Substantia nigra (tissue), 51 donors: ENCODE measurements at places on chromosomes 3 and 15.

- DNase-seq = no peak
These were observed 375 bp downstream of the HEG1 start for GRCh38 chr3:125055331-125055912.

- no peak for DNase-seq
These were observed 71.7 kb downstream of the IGF1R start for GRCh38 chr15:98720031-98720430.

DNA sequence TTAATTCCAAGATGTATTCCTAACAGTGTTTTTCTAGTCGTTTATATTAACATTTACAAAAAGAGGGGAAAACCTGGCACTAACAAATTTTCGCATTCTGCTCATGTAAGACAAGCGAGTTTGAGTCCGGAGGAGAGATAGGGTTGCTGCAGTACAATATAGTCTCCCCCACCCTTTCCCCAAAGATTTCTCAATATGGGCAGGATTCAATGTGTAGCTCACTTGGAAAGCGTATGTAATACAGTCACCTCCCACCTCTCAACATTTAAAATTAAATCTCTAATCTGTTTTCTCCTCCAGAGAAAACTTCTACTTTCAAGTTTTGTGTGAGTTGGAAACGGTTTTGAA is 57.9 kb downstream of the CMSS1 start:
- no peak for DNase-seq

DNA sequence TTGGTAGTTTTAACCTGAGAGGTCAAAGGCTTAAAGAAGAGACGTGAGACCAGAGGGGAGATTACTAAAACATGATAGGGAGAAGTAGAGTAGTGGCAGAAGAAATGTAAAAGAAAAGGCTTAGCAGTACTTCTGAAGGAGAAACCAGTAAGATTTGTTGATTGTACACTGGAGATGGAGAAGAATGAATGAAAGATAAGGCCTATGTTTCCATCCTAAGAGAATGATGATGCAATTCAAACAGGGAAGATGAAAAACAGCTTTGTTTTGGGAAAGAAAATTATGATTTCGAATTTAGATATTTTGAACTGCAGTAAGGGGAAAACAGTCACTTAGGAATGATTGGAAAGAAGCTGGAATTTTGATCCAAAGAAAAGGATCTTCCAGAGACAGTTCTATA is 97.4 kb upstream of the PLXND1 start:
- DNase-seq = no peak

GRCh38 chr15:34049112-34049511 is 10.1 kb upstream of the AVEN start:
- no peak for DNase-seq

- DNase-seq = no peak
These were observed 118.8 kb downstream of the LPP start for GRCh38 chr3:188272481-188273372.

DNA sequence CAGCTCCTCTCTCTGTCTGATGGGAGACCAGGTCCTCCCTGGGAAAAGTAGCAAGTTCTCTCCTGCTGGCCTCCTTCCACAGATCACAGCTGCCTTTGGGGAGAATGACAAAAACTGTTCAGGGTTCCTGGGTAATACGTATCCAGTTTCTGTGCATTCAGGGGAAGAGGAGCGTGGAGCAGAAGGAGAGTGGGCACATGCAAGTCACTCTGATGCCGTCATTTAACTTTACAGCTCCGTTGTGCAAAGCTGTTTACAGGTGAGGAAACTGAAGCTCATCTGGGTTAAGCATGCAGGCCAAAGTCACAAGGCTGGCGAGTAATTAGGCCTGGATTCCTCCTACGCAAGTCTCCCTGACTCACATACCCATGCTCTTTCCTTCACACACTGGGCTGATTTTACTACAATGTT is 7.5 kb upstream of the TM4SF1 start:
- DNase-seq = no peak

DNA sequence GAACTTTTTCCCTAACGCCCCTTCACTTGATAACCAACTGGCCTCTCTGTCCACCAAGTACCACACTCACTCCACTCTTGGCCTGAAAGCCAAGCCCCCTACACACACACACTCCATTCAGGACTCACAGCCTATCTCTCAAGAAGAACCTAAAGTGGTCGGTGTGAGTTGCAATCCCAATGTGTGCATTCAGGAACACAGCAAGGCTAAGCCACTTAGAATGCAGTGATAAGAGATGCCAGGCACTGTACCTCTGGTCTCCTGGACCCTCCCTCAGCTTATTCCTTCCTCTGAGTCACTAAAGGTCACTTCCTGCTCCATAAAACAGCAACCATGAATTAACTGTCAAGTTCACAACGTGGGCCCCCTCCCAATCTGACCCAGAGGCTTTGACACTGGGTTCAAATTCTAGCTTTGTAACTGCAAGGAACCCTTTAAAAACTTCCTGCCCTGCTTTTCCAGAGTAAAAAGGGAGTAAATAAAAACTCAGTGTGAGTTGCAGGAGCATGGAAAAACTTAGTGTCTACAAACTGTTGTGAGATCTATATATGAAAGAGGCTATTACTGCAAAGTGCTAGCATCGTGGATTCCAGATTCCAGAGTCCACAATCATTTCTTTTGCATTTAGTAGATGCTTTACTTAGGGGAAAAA is 17.6 kb upstream of the KCNMB3 start:
- DNase-seq = no peak

- DNase-seq = no peak
These were observed 11.1 kb downstream of the SLC6A6 start for GRCh38 chr3:14413381-14414071.

- no peak for DNase-seq
These were observed 47.0 kb downstream of the LRIG1 start for GRCh38 chr3:66453651-66454463.

DNA sequence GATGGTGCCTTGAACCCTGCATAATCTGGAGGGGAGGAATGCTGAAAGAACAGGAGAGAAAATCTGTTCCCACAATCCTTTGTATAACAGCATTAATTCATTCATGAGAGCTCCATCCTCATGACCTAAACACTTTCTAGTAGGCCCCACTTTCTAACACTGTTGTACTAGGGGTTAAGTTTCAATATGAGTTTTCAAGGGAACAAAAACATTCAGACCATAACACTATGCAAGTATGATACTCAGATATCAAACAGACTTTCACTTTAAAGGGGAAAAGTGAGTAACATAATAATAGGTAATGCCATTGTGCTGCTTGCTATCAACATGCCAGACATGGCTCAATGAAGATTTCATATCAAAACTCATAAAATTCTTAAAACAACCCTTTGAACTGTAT is 32.4 kb upstream of the PLSCR2 start:
- DNase-seq = no peak

GRCh38 chr15:33330931-33331330 is 20.2 kb downstream of the RYR3 start:
- no peak for DNase-seq

DNA sequence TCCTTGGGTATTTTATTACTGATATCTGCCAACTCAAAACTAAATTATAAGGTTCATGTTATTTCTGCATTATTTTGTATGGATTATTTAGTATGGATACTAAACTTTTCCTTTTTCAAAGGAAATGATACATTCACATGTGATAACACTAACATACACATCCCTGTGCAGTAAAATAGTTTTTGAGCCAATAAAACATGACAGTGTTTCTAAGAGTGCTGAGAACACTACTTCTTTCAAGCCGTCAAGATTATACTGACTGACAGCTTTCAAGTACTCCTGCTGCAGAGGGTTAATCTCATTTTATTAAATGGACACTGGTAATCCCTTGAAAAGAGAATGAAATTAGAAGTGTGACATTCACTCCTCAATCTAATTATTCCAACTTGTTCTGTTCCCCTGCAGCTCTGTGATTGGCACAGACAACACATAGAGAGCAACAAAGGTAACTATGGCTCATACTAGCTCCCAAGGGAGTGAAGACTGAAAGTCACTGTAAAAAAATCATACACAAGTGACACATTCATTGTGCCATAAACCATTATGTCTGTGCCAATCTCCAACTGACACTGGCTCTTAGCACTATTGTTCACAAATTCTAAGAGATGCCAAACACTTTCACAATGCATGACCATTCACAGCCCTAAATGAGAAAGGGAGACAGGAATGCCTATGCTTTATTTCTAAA is 468.6 kb downstream of the SHQ1 start:
- no peak for DNase-seq

DNA sequence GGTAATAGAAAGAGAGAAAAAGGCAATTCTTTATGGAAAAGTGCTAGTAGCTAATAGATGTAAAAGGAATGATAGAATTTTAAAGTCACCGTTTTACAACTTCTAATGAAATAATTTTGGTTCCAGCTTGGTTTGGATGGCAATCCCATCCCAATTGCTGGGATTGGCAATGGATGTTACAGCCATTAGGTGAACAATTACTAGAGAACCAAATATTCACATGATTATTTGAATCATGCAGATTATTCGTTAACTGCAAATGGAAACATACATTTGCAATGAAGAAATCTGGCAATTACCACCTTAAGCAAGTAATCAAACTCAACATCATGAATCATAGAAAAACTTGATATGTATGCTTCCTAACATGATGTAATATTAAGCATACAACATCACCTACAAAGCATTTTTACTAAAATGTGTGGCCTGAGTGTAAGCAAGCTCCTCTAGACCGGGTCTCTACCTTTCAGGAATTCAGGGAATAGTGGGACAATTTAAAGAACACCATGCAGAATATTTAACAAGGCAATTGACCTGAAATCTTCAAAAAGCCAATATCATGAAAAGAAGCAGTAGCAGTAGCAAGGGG is 26.2 kb upstream of the ANP32A start:
- no peak for DNase-seq

GRCh38 chr15:26298659-26299170 is 435.6 kb upstream of the ATP10A start:
- DNase-seq = no peak

DNA sequence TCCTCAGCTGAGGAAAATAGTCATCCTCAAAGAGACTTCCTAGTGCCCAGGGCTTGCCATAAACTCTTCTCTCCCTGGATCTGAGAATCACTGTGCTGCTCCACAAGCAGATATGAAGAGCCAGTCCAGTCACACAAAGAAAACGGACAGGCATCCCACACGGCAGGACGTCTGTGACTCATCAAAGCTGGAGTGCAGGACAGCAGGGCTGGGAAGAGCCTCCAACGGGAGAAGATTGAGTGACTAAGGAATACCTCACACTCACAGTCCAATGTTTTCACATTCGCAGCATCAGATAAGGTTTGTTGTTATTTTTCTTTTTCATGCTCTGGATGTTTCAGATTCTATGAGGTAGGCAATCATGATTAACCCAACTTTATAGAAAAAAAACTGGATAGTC is 57.8 kb downstream of the NEK10 start:
- no peak for DNase-seq

- DNase-seq = no peak
These were observed 18.1 kb downstream of the HEMK1 start for GRCh38 chr3:50587373-50587772.

GRCh38 chr3:22450786-22451400 is 699.9 kb upstream of the ZNF385D start:
- no peak for DNase-seq

GRCh38 chr3:84265768-84266167 is 693.0 kb upstream of the CADM2 start:
- no peak for DNase-seq

DNA sequence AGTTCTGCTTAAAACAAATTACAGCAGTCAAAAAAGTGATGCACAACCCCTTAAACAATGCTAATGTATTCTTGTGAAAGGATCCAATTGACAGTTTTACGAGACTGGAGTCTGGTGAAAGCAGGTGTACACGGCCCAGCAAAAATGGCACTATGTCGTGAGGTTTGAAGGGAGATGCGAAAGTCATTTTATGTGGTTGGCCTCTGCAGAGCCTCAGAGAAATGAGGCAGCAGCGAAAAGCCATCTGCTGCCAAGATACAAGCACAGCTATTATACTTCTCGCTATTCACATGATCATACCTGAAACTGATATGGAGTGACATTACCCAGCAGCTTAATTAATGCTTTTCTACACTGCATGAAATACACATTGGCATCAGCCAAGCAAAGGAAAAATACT is 36.4 kb downstream of the MECOM start:
- no peak for DNase-seq

DNA sequence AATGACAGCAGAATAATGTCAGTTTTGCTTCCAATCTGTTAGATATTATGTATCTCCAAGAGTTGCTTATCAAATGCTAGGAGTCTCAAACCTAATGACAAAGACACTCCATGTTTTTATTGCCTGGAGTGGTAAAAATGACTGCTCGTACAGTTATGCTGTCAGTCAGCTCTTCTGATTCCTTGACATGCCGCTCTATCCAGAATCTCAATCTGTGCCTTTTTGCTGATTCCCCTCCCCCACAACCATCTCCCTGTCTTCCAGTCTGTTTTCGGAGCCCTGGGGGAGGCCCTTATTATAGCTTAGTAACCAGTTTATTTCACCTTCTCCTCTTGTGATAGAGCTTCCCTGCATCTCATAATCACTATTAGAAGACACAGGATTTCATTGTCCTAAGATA is 2.6 kb downstream of the MKRN2 start:
- DNase-seq = no peak

- DNase-seq = no peak
These were observed 26.8 kb downstream of the ARIH2 start for GRCh38 chr3:48945432-48945831.

GRCh38 chr3:178551916-178552321 is 15.7 kb downstream of the KCNMB2 start:
- DNase-seq = no peak

- no peak for DNase-seq
These were observed 159.9 kb upstream of the SLC2A2 start for GRCh38 chr3:171186383-171186782.
